Endothelial cell of umbilical vein (primary cell): ENCODE measurements at places on chromosomes 13 and 19. TPM values are rescaled to one million over a fixed set of nuclear protein-coding genes. Genes with fewer than 3 reads are reported as not detected.

CUL4A gene
- total RNA-seq, result 73.8 and 80.0 TPM in 2 replicates

TYK2 gene
- total RNA-seq, result 138 and 142 TPM in 2 replicates

WDR88 gene
- not detected in 2 replicates for total RNA-seq

NTF4 gene
- not detected in 2 replicates for total RNA-seq
